ENCODE measurements at places on chromosomes 5 and 9. TPM values are rescaled to one million over a fixed set of nuclear protein-coding genes. Genes with fewer than 3 reads are reported as not detected.

Gene SLC1A1
- 31.4 TPM for total RNA-seq

Gene PHF24
- 1.3 TPM for total RNA-seq

Gene CCNB1
- 4.4 TPM for total RNA-seq

Gene ZNF622
- total RNA-seq = 28.1 TPM

Gene CCL19
- 2.4 TPM for total RNA-seq

Gene STOML2
- 59.0 TPM for total RNA-seq

Gene CARD6
- 24.3 TPM for total RNA-seq

Gene HRCT1
- total RNA-seq = 8.7 TPM

Gene FOXD4L3
- total RNA-seq = 0.21 TPM

Gene SLC34A3
- not detected for total RNA-seq

Gene NDUFA8
- total RNA-seq = 38.5 TPM

Gene PCA3
- not detected for total RNA-seq

Gene SOHLH1
- not detected for total RNA-seq

Gene IFNB1
- total RNA-seq = not detected

Gene PRRT1B
- 6.3 TPM for total RNA-seq

DNA sequence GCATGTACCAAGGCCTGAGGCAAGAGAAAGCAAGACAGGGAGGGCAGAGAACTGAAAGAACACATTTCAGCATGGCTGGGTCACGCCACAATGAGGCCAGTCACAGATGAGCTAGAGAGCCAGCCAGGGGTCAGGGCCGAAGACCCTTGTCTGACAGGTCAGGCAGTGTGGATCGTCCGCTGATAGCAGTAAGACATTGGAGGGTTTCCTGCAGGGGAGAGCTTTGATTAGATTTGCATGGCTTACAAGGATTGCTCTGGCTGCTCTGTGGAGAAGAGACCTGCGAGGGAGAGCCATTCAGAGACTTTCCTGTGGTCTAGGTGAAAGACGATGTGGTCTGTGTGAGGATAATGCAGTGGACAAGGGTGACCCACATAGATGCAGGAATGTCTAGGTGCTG is 93.1 kb downstream of the RALGPS1 start:
- DNase-seq = no peak

GRCh38 chr5:115778417-115778816 is 38.0 kb downstream of the CDO1 start:
- no peak for DNase-seq

DNA sequence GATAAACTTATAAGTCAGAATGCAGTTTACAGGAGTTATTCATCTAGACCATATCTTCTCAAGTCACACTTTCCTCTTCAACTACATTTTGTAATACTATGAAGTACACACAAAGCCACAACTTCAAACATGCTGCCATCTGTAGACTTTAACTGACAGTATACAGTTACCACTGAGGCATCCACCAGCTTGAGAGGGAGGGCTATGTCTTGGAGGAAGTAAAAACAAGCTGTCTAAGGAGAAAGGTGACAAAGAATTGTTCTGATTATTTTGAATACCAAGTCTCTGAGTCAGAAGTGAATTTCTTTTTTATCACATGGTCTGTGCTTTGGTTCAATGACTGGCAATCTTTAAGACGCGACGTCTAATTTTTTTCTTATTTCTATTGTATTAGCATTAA is 97.6 kb upstream of the CDH10 start:
- DNase-seq = no peak

DNA sequence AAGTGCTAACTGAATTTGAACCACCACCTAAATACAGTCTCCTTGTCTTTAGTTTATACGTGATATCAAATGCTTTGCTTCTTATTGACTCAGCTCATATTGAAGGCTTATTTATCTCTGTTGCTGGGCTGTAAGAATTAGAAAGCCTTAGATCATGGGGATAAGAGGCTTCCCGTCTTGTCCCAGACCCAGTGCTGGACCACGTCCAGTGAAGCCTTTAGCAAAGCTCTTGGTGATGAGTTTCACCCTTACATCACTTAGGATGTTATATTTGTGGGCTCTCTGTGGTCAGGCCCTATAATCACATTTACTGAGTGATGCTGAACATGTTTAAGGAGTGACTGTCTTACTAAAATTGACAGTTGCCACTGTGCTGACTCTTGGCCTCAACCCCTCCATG is 11.2 kb downstream of the FAM240B start:
- no peak for DNase-seq

- DNase-seq = no peak
Observed at GRCh38 chr5:34016750-34017149, 8.9 kb upstream of the AMACR start.

GRCh38 chr5:88502179-88503040 is 233.8 kb upstream of the TMEM161B start:
- DNase-seq = no peak

DNA sequence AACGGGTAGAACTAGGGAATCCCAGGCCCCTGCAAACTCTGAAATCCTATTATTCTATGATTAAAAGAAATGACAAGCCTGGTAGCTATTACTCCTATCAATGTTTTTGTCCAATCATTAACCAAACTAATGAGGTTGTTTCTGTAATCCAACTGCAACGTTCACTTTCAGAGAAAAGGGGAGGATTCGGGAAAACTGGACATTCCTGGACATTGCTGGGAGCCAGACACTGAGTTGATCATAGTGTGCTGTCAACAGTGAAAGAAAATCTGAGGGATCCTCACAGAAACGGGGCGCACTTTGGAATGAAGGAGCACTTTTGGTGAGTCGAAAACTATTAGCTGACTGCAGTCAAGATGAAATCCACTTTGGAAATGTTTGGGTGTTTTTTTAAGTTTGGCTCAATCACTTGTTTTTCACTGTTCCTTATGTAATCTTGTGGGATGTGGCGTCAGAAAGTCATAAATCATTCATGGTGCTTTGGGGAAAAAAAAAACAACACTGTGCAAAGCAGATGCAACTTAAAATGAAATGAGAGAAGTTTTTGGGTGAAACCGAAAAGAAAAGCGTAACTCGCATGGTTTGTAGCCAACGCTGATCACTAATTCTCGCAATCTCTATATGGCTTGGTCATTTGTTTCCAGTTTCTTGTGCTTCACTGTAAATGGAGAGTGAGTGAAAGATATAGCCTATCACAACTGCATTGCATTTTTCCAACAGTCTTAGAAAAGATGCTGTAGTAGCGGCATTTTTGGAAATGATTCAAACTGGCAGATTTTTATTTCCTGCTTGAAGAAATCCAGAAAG is 51.2 kb upstream of the ADRA1B start:
- no peak for DNase-seq

- no peak for DNase-seq
Observed at GRCh38 chr9:98007251-98007928, 24.2 kb downstream of the ANP32B start.

DNA sequence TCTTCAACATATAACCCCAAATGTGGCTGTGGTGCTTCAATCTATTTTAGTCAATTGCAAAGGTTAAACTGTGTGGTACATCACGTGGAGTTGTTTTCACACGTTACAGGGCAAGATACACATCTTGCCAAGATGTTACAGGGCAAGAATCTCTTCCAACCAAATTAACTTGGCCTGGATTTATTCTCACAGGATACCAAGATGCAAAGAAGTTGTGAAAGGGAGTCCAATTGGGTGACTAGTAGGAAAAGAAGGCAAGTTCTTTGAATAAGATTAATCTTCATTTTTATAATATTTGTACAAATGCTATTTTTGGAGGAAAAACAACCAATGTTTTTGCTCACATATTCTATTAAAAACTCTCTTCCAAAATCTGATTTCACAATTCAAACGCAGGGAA is 4.8 kb upstream of the IFNA8 start:
- no peak for DNase-seq

DNA sequence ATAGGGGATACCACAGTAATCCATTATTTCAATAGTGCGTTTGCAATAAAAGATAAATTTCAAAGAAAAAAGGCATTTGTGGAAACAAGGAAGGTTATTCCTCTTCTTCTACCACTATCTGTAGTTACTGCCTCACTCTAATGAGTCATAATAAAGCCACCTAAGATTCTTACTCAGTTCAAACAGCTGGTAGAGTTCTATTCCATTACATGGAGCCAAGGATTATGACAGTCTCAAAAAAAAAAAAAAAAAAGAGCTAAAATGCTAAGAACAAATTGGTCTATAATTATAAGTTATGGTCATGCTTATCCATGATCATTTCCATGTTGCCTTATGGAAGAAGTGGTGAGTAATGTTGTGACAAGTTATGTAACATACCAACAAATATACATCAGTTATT is 46.3 kb downstream of the DENND1A start:
- no peak for DNase-seq

GRCh38 chr9:21028466-21028865 is 3.0 kb downstream of the HACD4 start:
- no peak for DNase-seq

- no peak for DNase-seq
Observed at GRCh38 chr9:136570916-136571315, 25.1 kb upstream of the NOTCH1 start.

DNA sequence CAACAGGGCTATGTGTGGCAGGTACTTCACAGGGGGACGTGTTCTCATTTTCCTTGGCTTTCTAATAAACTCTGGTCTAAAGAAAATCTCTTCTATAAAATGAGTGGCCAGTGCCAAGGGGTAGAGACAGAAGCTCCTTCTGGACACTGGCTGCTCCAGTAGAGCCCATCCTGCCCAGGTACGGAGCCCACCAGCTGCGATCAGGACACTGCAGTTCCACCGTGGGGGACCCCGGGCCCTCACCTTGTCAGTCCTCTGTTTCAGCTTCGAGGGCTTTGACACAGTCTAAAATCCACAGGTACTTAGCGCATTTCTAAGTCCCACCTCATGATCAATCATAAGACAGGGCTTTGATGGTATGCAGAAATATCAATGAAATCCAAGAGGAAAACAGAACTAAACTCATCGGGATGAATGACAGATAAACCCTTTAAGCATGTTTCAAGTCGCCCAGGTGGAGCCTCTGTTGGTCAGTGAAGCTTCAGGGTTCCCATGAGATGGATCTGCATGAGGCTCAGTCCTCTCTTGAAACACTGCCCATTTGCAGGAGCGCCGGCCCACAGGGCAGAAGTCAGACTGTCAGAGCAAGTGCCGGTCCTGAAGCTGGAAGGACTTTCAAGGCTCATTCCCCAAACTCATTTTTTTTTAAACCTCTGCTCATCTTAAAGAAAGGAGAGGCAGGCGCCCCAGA is 20.3 kb upstream of the TERT start:
- DNase-seq = peak; percentile 29

DNA sequence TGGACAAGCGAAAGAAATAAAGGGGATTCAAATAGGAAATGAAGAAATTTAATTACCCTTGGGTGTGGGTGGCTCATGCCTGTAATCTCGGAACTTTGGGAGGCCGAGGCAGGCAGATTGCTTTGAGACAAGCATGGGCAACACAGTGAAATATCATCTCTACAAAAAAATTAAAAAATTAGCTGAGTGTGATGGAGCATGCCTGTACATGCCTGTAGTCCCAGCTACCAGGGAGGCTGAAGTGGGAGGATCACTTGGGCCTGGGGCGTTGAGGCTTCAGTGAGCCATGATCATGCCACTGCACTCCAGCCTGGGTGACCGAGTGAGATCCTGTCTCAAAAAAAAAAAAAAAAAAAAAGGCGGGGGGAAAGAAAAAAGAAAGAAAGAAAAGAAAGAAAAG is 4.0 kb upstream of the RCL1 start:
- no peak for DNase-seq

- peak; percentile 47 for DNase-seq
Observed at GRCh38 chr9:136953771-136954269, 1.7 kb downstream of the LCN12 start.

- DNase-seq = no peak
Observed at GRCh38 chr5:170368586-170368985, 20.6 kb downstream of the KCNMB1 start.

GRCh38 chr9:136173648-136174290 is 31.2 kb downstream of the LHX3 start:
- no peak for DNase-seq

DNA sequence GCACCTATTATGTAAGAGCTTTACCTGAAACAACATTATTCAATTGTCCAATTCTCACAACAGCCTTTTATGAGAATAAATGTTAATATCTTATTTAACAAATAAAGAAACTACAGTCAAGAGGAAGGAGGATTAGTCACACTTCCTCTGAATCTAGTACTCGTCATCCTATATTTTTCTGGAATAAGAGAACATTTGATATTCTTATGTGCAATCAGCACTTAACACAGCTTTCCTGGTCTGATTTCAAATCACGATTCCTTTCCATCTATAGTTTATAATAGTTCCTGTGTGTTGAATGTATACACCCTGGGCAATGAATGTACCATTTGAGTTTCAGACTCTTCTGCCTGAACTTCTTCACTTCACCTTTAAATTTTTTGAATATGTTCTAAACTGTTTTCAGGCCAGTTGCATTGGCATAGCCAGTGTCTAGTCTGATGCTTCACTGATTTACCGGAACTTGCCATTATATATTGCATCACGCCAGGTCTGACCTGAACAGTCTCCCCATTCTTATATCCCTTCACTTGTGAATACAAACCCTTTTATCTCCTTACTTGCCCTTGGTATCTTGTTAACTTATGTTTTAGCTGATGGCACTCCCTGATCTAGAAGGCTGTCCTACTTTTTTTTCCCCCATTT is 698.3 kb downstream of the MAT2B start:
- no peak for DNase-seq

DNA sequence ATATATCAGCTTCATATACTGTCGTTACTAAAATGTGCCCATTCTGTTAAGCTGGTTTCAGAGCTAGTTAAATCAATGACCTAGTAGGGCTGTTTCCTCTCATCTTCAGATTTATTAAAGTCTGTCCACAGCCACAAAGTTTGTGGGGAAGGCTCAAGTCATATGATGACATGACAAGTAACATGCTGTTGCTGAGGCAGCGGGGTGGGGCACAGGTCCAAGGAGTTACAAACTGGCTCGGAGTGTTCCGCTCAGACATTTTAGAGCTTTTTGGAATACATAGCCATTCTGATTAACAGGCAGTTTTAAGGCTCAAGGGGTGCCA is 2.7 kb upstream of the ANP32B start:
- DNase-seq = no peak

DNA sequence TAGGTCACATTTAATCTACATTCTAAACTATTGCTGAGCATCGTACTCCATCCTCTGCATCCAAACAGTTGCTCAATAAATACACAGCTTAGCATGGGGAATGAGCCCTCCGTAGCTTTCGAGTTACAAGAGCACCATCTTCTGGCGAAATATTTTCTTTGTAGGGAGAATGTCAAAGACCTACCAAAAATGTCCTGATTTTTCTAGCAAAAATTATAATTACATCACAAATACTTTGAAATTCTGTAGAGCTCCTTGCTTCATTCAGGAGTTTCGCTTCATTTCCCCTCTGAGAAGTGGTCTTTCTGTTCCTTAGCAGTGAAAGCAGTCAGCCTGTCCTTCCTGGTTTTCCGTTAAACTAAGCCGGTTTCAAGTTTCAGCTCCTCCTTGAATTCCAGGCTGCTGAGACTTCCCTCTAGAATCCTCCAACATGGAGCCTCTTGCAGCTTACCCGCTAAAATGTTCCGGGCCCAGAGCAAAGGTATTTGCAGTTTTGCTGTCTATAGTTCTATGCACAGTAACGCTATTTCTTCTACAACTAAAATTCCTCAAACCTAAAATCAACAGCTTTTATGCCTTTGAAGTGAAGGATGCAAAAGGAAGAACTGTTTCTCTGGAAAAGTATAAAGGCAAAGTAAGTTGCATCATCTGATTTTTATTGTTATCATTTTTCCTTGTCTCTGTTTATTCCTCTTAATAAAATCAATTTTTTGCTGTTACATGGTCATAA is at the start of gene GPX8:
TSS of gene GPX8 (plus strand) at position 409 of the 730 bp plus-strand sequence. CDS start at position 431, 22 bp downstream.
- DNase-seq = no peak

GRCh38 chr5:132459983-132460838 is 30.4 kb downstream of the IRF1 start:
- DNase-seq = peak; percentile 76

All from lower lobe of right lung (tissue), 2 donors.